Stimulated activated memory B cell treated with anti-CD40 and anti-IgM and Interleukin-4, amounts not matched to agents 10 μg/mL and 1 μg/mL and 100 μg/mL, for 72 hours (primary cell): ENCODE measurements at places on chromosomes 5 and 9.

- no peak for ATAC-seq
Measured at GRCh38 chr9:8183618-8184017, 384.0 kb upstream of the DMAC1 start.

DNA sequence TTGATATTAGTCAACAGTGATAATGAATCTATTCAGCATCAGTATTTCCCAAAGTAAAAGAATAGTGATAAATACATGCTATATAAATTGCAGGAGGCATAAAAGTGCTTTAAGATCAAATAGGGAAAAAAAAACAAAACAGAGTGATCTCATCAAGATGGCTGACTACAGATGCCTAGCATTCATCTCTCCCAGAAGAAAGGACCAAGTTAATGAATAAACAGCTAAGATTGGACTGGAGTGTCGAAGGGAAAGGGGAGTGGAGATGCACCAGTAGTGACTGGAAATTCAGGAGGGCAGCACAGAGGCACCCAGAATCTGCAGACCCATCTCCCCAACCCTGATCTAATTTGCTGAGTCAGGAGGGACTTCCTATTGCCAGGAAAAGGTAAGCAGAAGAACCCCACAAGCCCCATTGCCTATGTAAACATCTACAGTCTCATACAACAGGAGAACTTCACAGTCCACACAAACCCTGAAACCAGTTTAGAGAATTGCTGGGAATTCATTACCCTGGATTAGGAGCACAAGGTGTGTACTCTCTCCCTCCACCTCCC, 699.4 kb downstream of the PTPRD start:
- ATAC-seq: no peak

DNA sequence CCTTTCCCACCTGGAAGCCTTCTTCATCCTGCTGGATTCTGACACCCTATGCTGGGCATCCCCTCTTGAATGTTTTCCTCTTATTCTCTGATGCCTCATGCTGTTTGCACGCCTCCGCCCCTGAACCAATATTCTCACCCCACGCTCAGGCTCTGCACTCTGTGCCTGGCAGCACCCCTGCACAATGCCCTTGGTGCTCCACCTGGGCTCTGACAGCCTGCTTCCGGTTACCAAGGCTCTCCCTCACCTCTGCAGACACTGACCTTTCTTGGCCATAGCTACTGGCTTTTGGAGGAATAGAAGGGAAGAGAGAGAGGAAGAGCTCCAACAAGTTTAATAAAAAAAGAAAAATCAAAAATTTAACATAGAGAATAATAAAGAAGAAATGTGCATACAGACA, 108.7 kb upstream of the SHB start:
- no peak for ATAC-seq

DNA sequence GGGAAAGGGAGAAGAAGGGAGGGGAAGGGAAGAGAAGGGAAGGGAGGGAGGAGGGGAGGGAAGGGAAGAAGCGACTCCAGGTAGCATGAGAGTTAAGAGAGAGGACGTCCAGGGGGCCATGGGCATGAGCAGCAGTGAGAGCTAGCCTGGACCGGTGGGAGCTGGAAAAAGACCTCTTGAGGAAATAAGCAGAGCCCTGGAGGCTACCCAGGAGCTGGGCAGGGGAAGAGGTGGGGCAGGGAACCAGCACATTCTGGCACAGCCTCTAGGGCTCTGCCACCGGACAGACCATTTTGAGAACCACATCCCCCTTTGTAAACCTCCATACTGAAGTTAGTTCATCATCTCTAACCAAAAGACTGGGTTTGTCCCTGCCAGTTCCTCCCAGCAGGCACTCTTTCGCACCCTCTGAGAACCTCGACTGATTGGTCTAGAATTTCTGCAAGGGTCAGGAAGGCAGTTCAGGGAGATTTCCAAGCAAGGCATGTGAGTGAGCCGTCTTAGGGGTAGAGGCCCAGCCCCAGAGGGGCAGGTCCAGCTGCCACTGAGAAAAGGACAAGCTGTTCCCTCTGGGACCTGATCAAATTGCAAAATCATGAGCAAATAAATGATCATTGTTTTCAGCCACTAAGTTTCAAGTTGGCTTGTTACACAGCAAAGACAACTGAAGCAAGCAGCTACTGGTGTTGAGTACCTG, 11.6 kb downstream of the NAIF1 start:
- ATAC-seq: no peak

- no peak for ATAC-seq
Measured at GRCh38 chr9:136673088-136673974, 10.6 kb downstream of the EGFL7 start.

DNA sequence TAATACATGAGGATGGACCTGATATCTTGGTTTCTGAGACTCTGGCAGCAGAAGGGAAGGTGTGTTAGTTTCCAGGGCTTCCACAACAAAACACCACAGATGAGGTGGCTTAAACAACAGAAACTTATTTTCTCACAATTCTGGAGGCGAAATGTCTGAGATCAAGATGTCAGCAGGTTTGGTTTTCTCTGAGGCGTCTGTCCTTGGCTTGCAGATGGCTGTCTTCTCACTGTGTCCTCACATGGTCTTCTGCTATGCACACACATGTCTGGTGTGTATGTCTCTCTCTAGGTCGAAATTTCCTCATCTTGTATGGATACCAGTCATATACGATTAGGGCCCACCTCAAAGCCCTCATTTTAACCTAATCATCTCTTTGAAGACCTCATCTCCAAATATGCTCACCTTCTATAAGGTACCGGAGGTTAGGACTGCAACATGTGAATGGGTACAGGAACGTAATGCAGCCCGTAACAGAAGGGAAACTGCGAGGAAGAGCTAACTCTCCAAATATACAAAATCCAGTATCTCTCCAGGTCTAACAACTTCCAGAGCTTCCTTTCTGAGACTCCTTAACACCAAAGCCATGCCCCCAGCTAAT, 139.8 kb upstream of the SMARCA2 start:
- no peak for ATAC-seq

DNA sequence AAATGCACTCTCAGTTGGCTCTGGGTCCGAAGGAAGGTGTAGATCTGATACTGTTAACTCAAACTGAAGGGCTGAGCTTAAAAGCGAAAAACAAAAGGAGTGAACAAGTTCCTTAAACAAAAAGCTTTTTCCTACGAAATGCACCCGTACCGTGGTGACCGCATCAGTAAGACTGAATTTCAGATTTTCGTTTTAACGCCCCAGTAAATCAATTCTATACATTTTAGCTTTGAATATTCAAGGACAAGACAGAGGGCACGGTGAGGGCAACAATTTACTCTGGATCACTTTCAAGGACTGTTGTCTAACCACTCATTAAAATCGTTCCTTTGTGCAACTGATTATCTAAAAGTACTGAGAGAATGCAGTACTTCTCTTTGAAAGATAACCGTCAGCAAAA, 1.9 kb downstream of the HOMER1 start:
- ATAC-seq: no peak

DNA sequence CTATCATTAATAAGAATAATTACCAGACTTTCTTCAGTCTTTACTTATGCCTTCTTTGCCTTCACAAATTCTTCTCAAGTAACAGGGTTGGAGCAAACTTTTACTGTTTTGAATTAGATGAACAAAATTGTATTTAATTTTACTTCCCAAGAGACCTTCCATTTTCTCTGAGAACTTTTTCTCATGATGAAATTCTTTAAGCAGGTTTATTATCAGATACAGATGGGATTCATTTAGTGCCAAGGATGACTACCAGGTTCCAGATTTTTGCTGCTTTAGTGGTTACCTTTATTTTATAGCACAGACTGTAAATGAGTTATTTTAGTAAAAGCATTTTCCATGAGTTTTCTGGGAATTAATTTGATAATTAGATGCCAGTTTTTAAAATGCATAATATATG, 125.1 kb downstream of the GDNF start:
- no peak for ATAC-seq

DNA sequence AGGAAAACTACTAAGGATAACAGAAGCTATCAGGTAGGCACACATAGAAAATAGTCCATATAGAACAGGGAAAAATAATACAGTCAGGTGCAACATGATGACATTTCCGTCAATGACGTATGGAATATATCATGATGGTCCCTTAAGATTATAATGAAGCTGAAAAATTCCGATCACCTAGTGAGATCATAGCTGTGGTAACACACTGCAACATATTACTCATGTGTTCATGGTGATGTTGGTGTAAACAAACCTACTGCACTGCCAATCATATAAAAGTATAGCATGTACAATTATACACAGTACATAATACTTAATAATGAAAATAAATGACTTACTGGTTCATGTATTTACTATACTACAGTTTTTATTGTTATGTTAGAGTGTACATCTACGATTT, 60.0 kb downstream of the MEGF9 start:
- ATAC-seq: no peak
